Articular chondrocyte of knee joint (primary cell): ENCODE measurements at places on chromosomes 2 and 18. TPM values are rescaled to one million over a fixed set of nuclear protein-coding genes. Genes with fewer than 3 reads are reported as not detected.

Gene CAPN14
- 0.11 and 0.13 TPM in 2 replicates for total RNA-seq

Gene KRTCAP3
- not detected in 2 replicates for total RNA-seq

Gene SPC25
- 3.7 and 4.9 TPM in 2 replicates for total RNA-seq

Gene FAM124B
- 0.13 and 0.22 TPM in 2 replicates for total RNA-seq

Gene NEURL3
- not detected in 2 replicates for total RNA-seq

Gene RTTN
- 13.9 and 15.7 TPM in 2 replicates for total RNA-seq

Gene MCFD2
- 217 and 265 TPM in 2 replicates for total RNA-seq

Gene C2orf80
- total RNA-seq = not detected in 2 replicates

Gene CFAP221
- 12.2 and 12.9 TPM in 2 replicates for total RNA-seq

Gene SLC16A14
- 1.6 and 2.3 TPM in 2 replicates for total RNA-seq

Gene POTEC
- total RNA-seq = not detected in 2 replicates

Gene ASPRV1
- 0.54 and 0.78 TPM in 2 replicates for total RNA-seq

Gene G6PC2
- not detected in 2 replicates for total RNA-seq

Gene IL1F10
- not detected in 2 replicates for total RNA-seq

Gene UBXN4
- total RNA-seq = 119 and 120 TPM in 2 replicates

Gene ABHD1
- 0.22 and 0.26 TPM in 2 replicates for total RNA-seq

Gene STAT4
- 21.4 and 22.2 TPM in 2 replicates for total RNA-seq

Gene ZBTB7C
- total RNA-seq = 2.1 and 2.5 TPM in 2 replicates
